Activated B cell treated with CpG ODN at 0.5 μM for 24 hours (primary cell): ENCODE measurements at places on chromosomes 5 and 9. TPM values are rescaled to one million over a fixed set of nuclear protein-coding genes. Genes with fewer than 3 reads are reported as not detected.

Gene IL13
- total RNA-seq: 0.27 and 0.75 TPM in 2 replicates

DNA sequence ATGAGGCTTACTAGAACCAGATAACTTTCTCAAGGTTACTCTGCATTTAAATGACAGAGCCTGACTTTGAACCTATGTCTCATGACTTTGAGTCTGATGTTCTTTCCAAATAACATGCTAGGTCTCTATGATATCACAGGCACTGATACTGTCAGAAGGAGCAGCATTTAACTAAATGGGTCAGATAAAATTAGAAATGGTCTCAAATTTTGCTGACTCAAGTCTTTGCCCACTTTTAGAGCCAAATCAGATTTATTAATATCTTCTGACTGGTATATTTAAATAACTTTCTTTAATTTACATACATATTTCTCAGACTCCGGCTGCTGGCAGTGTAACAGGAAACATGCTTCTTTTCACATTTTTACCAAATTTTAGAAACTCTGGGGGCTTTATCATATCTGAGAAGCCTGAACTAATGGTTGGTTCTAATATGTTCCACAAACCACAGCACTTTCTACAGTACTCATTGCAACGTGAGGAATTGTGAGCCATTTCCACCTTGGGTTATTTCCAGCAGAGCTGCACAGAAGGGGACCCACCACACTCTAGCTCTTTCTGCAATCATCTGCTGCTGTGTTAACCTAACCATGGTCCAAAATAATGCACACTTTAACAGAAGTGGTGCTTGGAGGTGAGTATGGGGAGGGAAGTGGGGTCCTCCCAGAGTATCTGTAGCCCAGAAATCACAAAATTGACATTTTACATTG, 79.2 kb downstream of the KCTD16 start:
- DNase-seq: no peak

DNA sequence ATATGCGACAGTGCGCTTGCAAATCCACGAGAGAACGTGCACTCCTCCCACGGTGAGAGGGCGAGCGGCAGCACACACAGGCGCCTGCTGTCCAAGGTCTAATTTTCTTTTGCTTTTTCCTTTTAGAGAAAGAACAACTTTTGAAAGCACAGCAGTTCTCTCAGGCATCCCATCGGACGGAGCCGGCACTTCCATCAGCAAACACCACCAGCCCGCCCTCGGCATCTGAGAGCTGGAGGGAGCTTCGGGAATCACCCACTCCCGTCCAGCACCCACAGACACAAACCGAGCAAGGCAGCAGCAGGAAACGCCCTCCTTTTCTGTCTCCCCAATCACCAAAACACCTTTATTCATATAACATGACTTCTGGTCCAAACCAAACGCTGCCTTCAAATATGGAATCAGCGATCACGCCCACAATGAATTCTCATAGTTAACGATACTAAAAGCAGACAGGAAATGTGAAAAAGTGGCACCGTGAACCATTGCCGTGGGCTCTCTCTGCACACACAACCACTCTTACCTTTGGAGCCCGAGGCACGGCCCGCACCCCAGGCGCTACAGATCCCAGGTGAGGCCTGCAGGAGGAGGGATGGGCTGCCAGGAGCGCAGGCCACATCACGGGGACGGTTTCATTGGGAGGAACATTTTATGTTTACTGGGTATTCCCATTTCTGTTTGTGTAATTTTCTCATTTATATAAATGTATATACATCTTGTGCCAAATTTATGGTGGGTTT, 14.2 kb downstream of the LPCAT1 start:
- DNase-seq: peak; percentile 10

GRCh38 chr9:114908805-114909448, 21.5 kb downstream of the TNFSF8 start:
- DNase-seq: no peak

DNA sequence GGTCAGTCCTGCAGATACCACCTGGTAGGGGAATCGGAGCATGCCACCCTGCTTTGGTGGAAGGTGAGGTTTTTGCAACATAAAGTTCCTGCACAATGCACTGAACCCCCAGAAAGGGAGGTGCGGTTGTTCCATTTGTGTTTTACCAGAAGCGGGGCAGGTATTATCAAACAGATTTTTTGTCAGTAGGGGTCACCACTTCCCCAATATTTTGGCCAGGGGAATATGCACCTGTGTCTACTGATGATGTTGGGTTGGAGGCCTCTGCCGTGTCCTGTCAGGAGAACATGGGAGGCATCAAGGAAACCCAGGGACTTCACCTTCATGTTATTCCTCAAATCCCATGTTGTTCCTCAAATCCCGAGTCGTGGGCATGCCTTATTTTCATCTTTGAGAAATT, 438.7 kb downstream of the NTRK2 start:
- no peak for DNase-seq

DNA sequence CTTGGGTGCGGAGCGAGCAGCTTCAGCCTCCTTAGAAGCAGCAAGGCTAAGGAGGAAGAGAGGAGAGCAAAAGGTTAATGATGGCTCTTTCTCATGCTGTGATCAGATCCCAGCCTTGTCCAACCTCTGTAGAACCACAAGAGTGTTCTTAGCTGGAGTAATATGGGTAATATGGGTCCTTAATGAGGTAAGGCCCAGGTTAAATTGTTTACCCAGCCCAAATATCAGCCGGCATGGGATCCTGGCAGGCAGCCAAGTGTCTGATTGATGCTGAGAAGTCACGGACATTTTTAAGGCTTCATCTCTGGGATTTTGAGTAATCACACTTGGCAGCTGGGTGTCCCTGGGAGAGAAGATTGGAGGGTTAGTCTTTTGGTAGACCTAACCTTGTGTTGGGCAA, 32.3 kb downstream of the GLRA1 start:
- no peak for DNase-seq

Gene PTGR1
- 0.24 and 0.35 TPM in 2 replicates for total RNA-seq

DNA sequence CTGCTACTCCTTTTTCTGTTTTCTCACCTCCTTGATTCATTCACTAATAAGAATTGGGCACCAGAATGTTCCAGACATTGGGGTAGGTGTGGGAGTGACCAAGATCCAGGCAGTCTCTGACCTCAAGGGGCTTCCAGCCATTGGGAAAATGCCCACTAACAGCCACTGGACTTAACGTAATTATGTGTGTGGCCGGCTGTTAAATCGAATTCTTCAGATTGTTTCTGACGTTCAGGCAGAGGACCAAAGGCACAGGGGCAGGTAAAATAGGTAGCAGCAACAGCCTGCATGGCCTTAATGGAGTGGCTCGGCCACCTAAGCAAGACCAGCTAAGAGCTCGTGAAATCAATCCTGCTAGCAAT, 48.4 kb upstream of the CKMT2 start:
- DNase-seq: no peak
